Cortex of kidney (tissue), 1 donor: ENCODE measurements at places on chromosomes 13 and 19.

DNA sequence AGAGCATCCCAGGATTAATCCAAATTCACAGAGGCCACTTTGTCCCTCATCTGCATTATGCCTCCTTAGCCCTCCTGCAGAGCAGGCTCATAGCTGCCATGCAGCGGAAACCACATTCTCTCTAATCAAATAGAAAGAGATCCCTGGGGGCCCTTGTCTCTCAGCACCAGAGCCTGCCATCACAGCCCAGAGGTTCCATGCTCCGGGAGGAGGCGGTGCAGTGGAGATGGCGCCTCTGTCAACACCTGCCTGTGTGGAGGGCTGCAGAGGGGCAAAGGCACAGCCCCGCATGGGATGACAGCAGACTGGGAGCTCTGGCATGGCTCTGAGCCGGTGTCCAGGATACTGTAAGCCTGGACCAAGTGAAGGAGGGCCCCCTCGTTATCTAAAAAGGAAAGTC lies 111.3 kb downstream of the SLC7A1 start:
- no peak for DNase-seq

DNA sequence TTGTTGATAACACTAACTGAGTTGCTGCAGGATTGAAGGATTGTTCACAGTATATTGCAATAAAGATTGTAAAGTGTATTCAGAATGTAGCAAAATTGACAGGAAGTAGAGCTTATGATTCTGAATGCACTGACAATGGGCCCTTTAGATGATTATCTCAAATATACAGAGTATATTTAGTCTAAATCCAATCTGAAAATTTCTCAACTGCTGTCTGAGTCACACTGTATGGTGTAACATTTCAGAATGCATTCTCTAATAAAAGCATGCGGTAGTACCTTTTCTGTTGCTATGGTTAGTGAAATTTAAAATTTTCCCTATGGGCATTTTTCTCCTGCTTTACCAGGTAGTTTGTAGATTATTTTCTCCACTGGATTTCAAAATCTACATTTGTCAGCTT lies 365.2 kb downstream of the PCDH17 start:
- no peak for DNase-seq

- no peak for DNase-seq
These were observed 206.0 kb downstream of the FGF14 start for GRCh38 chr13:102195566-102196462.

GRCh38 chr19:54369082-54369687 lies 4.5 kb upstream of the LAIR1 start:
- no peak for DNase-seq

DNA sequence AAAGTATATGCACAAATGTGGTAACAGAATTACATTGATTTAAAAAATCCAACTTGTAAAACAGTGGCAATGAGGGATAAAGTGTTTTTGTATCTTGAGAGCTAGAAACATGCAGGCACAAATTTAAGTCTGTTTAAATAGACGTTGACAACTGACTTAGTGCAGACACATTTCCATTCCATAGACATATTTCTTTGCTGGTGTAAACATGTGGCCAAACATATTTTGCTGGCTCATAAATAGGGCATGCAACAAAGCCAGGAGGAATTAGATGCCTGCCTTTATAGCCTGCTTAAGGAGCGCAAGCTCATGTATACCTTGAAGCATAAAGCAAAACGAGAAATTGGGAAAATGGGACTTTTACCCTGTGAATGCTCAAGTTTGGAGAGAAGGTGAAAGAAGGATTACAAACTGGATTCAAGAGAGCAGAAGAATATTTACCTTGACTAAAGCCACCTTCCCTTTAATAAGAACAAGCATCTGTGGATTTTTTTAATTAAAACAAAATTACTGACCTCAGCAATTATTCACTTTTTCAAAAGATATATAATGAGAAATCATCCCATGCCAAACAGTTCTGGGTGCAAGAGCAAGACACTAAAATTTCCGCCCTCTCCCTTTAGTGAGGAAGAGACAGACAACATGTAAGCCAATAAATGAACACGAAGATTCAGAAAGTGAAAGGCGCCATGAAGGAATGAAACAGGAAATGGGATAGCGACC lies 71.0 kb downstream of the DCT start:
- no peak for DNase-seq

DNA sequence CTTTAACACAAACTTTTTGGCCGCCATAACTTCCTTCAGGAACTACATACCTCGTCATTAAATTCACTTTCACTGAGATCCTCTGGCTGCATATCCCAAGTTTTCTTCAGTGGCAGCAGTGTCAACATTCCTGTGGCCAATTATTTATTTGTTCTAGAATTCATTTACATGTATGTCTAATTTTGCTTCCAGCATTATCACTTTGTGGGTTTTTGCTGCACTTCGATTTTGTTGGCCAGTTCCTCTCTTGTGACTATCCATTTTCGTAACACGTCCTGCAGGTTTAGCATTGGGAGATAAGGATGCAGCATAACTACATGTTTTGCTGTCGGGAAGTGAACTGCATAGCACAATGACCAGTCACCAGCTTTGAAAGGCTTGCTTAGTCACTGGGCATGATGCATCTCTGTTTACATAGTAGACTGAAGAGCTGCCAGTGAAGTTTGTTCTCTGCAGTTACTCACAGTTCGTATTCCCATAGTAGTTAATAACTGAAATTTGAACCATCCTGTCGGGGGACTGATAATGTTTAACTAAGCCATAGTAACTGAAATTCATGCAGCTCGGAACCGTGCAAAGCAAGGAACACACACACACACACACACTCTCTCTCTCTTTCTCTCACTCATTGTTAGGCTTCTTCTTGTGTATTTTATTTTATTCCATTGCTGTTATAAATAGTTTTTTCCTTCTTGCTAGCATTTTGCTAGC lies 28.3 kb downstream of the ZNF507 start:
- DNase-seq, result no peak

- DNase-seq, result no peak
These were observed 7.7 kb upstream of the LGALS7 start for GRCh38 chr19:38781058-38781457.

DNA sequence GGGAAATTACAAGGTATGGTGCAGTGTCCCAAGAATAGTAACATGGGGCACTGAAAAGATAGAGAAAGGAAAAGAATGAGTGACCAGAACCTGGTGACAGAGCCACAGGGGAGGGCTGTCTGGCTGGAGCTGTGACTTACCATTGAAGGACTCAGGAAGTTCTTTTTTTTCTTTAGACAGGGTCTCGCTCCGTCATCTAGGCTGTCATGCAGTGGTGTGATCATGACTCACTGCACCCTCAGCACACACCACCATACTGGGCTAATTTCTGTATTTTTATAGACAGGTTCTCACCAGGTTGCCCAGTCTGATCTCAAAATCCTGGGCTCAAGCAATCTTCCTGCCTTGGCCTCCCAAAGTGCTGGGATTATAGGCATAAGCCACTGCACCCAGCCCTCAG lies 8.8 kb upstream of the CPB2 start:
- no peak for DNase-seq
